CD4-positive, alpha-beta T cell treated with Interleukin-6 at 100 ng/mL for 8 hours (primary cell): ENCODE measurements at places on chromosomes 1 and 21.

DNA sequence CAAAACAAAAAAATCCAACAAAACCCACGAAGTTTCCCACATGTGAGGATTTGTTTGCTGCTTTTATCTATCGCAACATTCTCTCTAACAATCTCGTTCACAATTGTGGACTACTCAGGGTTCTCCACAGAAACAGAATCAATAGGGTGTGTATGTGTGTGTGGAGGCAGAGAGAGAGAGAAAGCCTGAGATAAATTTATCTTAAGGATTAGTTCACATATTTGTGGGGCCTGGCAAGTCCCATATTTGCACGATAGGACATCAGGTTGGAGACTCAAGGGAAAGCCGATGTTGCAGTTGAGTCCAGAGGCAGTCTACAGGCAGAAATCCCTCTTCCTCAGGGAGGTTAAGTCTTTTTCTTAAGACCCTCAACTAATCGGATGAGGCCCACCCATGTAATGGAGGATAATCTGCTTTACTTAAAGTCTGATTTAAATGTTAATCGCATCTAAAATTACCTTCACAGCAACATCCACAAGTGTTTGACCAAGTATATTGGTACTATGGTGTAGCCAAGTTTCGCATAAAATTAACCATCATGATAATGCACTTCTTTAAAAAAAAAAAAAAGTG is 31.7 kb downstream of the ADAMTS1 start:
- DNase-seq, result no peak

GRCh38 chr1:174197088-174197487 is 37.8 kb downstream of the RABGAP1L start:
- no peak for DNase-seq

- no peak for DNase-seq
Observed at GRCh38 chr1:64895500-64895899, 70.8 kb downstream of the JAK1 start.

GRCh38 chr21:46079352-46080170 is 18.4 kb upstream of the COL6A2 start:
- DNase-seq, result no peak

- no peak for DNase-seq
Observed at GRCh38 chr1:14654554-14654953, 56.1 kb downstream of the KAZN start.

DNA sequence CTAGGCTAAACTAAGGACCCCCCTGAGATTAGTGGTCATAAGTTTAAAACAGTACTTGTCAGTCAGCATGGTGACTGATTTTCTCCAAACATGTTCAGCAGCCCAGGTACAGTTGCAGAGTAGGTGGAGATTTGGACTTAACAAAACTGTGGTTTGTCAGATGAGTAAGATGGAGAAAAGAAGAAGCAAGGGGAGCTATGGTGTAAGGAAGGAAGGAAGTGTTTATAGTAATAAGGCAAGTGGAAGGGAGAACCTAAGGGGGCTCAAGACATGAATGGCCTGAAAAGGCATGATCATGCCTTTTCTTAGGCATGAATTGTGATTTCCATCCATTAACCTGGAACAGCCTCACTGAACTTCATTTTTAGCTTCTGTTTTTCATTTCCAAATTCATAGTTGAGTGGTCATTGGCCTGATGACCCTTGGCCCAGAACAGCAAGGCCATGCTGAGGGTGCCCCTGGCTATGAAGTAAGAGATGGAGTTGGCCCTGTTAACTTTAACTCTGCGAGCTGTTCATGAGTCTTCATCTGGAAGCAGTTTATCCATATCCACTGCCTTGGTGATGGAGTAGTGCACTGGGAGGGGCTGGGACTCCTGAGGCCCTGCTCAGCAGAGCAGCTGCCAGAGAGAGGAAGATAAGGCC is 60.7 kb downstream of the LRRC8D start:
- no peak for DNase-seq

- DNase-seq, result no peak
Observed at GRCh38 chr1:233024199-233024598, 73.8 kb downstream of the NTPCR start.

GRCh38 chr1:71200503-71200902 is 119.7 kb upstream of the ZRANB2 start:
- no peak for DNase-seq
